NCI-H2171 (cell line): ENCODE measurements at places on chromosomes 6 and 20.
A peak's percentile ranks its signal among the peaks of the same experiment; 100 is the strongest.

DNA sequence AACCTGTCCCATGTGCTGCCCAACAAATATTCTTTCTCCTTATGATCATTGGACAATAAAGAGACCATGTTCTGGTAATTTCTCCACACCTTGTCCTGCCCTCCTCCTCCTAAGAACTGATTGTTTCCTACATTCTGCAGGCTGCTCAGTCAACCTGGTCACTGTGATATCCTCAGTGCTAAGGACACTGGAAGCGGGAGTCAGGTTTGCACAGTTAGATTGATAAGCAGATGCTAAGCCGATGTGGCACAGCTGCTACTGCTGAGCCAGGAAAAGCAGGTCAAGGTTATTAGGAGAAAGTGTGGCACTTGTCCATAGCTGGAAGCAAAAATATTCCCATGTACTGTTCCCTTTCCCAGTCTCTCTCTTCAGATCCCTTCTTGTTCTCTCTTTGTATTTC is 154.8 kb downstream of the TFAP2B start:
- no peak for DNase-seq

DNA sequence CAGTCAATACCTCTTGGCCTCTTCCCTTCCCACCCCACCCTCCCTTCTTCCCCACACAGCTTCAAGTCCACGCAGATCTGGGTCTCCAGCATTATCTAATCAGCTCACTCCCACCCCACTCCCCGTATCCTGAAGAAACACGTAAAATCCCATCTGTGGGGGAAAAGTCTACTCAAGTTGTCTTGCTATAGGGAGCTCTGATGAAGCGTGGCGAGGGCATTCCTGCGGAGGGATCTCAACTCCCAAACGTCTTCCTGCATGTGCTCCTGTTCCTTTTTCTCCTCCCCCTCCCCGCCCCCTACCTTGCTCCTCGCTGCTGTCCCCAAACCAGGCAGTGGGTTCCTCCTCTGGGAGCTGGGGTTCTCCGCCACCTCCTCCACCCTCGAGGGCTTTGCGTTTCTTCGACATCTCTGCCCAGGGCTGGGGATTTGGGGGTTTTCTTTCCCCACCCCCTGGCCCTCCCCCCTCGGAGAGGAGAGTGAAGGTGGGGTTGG is 181.8 kb downstream of the TBXT start:
- DNase-seq, result no peak

DNA sequence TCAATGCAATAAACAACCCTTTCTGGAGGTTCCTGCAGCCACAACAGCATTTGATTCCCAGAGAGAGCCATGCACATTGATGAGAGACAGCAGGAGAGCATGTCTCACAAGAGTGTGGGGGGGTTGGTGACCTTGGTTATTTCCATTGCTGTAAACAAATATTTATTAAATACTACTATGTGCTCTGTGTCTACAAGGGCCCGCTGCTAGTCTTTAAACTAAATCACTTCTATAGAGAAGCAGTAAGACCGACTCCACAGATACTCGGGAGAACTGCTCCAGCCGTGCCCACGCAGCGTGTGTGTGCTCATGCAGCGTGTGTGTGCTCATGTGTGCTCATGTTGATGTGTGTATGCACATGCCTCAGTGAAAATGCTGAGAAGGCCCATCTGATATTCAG is 82.7 kb upstream of the TRAF3IP2 start:
- no peak for DNase-seq

GRCh38 chr20:47250360-47250759 is 106.1 kb downstream of the ZMYND8 start:
- no peak for DNase-seq

- no peak for DNase-seq
Measured at GRCh38 chr6:72422171-72422570, 199.7 kb upstream of the KCNQ5 start.

DNA sequence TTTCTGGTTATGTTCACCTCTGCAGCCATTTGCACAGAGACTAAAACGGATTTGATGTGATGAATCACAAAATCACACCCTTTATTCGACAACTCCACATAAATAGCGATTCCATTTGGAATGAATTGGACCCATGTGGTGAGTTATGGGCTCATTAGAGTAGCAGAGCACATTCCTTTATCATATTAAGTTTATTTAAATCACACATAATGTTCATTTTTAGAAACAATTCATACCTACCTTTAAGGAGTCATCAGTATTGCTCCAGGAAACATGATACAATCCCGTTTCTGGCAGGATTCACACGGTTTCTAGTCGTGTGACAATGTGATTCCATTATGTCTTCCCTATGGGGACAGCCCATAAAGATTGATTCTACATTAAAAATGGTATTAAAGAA is 303.5 kb downstream of the CDH4 start:
- no peak for DNase-seq

DNA sequence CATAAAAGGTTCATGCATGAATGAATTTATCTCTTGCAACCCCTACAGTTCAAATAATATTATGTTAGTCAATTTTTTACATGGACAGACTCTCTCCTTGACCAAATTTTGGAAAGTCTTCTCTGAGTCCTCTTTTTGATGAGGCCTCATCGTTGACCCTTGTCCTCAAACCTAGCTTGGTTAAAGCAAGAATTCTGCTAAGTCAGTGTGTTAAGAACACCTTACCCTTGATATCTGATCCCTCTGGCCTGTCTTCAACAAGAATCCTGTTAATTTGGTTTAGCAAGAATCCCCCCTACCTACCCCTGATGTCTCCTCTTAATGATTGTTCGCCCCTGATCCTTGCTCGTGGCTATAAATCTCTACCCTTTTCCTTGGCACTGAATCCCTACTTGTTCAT is 301.4 kb downstream of the LAMA2 start:
- DNase-seq, result no peak

- DNase-seq, result no peak
Measured at GRCh38 chr6:149513915-149514314, 29.1 kb upstream of the ZC3H12D start.

DNA sequence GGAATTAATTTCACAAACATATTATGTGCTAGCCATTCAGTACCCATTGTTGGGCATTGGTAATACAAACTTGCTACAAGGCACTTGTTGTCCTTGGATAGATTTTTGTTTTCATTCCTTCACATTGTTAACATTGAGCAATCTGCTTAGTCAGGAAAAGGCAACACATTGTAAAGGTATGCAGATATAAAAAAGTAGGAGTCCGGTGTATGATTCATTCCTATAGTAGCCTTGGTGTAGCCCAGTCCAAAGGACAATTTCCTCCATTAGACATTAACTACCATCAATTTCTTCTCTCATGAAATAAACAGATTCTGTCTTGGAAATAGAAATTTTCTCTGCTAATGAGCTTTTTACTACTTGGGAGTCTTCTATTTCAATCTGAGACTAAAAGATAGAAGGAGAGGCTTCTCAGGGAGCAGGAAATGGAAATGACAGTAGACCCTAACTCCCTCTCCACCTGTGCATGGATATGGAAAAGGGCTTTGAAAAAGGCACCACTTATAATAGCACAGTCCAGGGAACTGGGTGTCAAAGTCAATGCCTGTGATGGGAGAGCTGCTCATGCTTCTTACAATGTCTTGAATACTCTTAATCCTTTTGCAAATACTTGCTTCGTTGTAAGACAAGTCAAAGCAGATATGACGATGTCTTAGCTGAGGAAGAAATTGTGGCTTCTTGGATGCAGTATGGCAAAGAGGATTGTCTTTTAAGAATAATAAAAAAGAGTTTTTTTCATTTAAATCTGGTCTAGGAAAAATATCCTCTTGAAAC is 369.4 kb upstream of the CITED2 start:
- DNase-seq, result no peak

DNA sequence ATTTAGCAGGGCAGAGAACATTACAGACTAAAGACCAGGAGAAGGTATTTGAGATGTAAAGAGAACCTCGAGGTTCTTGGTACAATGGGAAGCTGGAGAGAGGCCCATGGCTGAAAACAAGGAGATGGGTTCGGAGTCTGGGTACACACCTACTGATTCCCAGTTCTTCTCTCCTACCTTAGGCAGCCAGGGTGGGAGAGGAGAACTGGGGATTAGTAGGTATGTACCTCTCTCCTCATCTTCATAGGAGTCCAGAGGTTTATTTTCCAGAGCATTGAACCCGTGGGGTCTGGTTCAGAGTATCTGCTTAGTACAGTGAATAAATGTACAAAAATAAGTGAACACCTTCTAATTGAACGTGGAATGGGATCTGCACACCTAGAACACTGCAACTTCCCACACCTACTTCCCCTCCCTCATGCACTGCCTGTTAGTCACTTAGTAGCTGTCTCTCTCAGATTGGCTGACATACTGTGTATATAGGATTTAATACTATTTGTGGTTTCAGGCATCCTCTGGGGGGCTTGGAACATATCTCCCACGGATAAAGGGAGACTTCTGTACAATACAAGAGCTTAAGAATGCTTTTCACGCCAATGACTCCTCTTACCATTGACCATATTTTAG is 23.5 kb upstream of the NUP153 start:
- no peak for DNase-seq

DNA sequence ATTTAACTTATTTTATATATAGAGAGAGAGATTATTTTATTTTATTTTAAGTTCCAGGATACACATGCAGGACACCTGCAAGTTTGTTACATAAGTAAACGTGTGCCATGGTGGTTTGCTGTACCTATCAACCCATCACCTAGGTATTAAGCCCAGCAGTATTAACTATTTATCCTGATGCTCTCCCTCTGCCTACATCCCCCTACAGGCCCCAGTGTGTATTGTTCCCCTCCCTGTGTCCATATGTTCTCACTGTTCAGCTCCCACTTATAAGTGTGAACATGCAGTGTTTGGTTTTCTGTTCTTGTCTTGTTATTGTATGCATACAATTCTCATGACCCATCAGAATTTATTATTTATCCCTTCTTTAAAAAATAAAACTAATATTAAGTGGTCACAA is 34.6 kb downstream of the FKBP1C start:
- DNase-seq, result no peak

DNA sequence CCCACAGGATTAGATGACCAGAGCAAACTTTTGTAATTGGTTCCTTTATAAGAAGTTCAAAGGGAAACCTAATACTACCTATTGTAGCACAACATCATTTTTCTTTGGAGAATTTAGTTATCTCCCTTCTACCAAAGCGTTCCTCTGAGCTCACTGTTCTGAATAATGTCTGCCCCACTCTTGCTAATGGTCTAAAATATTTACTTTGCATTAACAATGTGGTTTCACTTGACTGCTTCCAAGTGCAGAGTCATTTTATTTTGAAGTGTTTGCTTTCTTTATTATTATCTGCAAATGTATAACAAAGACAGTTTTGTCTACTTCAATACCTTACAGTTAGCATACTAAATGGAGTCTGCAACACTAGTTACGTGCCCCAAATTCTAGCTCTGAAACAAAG is 15.0 kb downstream of the TRAPPC3L start:
- no peak for DNase-seq

- no peak for DNase-seq
Measured at GRCh38 chr20:5751856-5752255, 1.7 kb downstream of the SHLD1 start.

GRCh38 chr20:64082820-64083377 is 1.3 kb downstream of the LKAAEAR1 start:
- no peak for DNase-seq

- DNase-seq, result peak; percentile 13
Measured at GRCh38 chr6:150573041-150573681, 26.5 kb upstream of the PLEKHG1 start.

GRCh38 chr6:143050509-143050908 is 10.2 kb upstream of the AIG1 start:
- no peak for DNase-seq

DNA sequence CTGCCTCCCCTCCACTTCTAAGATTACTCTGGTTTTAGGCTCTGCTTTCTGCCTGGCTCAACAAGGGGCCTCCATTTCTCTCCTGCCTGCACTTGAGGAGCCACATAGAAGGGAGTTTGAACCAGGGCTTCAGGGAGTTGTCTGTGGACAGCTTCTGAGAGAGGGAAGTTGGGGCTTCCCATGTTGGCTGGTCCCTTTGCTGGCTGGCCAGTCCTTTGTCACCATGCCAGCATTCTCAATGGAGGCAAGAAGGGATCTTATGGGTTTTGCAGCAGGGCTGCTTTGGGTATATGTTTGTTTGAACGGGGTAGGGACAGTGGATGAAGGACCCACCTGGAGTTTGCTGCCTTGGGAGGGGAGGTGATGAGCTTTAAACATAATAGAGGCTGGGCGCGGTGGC is 124.9 kb downstream of the CARMIL1 start:
- DNase-seq, result no peak

DNA sequence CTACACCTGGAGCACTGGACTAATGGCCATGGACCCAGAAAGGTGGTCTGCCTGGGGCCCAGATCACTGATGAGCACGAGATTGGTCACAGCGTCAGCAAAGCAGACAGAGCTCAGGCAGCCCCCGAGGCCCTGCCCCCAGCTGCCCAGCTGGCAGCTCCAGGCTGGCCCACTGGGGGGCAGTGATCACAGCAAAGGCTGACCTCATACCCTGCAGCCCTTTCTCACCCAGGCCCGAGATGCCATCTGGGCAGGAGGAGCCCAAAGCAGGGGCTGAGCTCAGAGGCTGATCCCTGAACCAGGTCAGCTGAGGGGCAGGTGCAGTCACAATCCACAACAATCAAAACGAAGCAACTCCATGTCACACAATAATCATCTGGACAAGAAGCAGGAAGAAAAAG is 4.1 kb downstream of the MAP1LC3A start:
- no peak for DNase-seq

DNA sequence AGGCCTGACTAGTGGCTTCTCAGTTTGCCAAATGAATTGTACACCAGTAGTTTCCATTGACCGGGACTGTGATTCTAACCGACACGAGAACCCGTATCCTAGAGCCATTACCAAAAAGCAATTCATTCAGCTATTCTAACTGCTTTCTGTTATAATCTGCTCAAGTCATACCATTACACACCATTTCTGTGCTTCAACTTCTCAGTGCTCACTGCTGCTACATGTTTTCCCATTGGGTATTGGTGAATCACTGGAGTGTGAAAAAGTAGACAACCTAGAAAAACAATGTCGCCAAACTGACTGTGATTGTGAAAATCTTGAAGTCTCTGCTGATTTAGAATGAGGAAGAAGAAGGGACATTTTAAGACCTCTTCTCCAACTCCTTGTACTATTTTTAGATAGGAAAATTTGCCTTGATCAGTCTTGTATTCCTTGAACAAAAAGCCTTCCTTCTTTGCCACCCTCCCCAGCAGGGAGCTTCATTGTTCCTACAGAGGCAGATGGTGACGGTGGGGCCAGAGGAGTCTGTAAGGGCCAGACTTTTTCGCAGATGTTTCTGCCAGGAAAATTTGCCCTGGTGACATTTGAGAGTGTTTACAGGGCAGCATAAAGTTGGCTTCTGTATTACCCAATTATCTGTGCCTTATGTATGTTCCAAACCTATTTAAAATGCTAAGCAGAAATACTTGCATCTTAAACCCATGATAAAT is 31.7 kb upstream of the MAP3K4 start:
- DNase-seq, result peak; percentile 91
